Right lobe of liver (tissue), 6 donors: ENCODE measurements at places on chromosomes 5 and 9.

DNA sequence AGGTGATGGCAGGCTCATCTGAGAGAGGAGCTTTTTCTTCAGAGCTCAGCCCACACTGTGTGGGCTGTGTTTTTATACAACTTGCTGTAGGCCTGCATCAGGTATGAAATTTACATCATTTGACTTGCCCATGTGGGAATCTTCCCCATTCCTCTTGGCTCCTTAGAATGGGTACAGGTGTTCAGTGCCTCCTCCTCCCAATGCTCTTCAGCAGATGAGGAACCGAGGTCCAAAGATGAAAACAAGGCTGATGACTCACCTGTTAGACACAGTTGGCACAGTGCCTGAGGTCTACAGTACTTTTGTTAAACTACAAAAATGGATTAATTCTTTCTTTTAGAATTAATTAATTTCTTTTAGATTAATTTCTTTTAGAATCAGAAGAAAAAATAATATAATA is 20.8 kb downstream of the PAPPA start:
- no peaks in the 10 kb centered on the region for H3K36me3 ChIP-seq
- no peak overlapping the region for H3K4me3 ChIP-seq
- DNase-seq, result no peak
- H3K27ac ChIP-seq, result no peak overlapping the region

DNA sequence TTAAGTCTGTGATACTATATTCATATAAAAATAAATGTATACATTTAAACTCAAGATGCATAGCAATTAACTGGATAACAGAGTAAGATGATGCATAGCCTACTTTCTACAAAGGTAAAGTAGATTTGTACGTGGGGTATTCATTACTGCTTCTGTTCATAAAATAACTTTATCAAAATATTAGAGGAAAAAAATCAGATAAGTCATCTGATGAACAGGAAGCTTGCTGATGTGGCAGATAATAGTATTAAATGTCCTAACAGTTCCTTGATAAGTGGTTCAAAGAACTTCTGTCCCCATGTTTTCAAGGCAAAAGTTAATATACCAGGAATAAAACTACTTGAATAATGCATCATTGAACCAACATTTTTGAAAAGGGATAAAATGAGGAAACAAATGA is 123.7 kb downstream of the NFIB start:
- H3K27me3 ChIP-seq, result no peaks in the 10 kb centered on the region
- no peaks in the 10 kb centered on the region for H3K36me3 ChIP-seq
- DNase-seq, result no peak

GRCh38 chr5:143024228-143024920 is 254.2 kb downstream of the ARHGAP26 start:
- peaks cover 14% of the 10 kb centered on the region for H3K4me1 ChIP-seq
- no peak overlapping the region for H3K27ac ChIP-seq
- DNase-seq, result no peak
- H3K4me3 ChIP-seq, result no peak overlapping the region
- H3K36me3 ChIP-seq, result no peaks in the 10 kb centered on the region

DNA sequence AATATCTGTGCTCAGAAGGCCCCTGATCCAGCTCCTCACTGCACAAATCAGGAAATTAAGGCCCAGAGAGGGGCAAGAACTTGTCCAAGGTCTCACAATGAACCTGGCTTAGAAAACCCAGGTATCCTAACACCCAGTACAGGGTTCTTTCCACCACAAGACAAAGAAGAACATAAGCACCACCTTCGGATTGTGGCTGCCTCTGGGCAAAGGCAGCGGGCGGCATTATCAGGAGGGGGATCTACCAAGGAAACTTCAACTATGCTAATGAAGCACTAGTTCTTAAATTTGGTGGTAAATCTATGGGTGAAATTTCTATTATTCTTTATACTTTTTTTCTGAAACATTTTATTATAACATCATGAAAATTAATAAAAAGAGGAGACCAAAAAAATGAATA is 17.9 kb downstream of the ANXA6 start:
- no peaks in the 10 kb centered on the region for H3K4me1 ChIP-seq
- DNase-seq, result no peak
- H3K4me3 ChIP-seq, result no peak overlapping the region
- H3K27me3 ChIP-seq, result no peaks in the 10 kb centered on the region
- H3K27ac ChIP-seq, result no peak overlapping the region

DNA sequence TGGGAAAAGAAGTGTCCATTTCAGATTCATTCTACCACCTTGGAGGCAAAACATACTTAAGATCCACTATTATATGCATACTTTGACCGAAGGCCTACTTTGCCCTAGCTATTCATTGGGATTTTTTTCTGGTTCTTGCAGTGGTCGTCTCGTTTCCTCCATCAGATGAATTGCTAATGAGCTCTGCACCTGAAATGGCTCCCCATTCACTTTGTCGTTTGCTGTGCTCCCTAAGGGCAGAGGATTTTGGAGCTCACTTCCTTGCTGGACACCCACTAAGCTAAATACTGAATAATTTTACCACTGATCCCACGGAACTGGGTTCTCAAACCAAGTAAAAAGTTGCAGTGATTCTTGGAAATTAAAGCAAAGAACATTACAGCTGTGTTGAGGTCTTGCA is 1.9 kb downstream of the KDM3B start:
- H3K4me1 ChIP-seq, result peaks cover 9% of the 10 kb centered on the region
- no peaks in the 10 kb centered on the region for H3K27me3 ChIP-seq
- no peak for DNase-seq
- H3K36me3 ChIP-seq, result no peaks in the 10 kb centered on the region
- peak overlapping the region; percentile 97 for H3K27ac ChIP-seq
